ENCODE measurements at places on chromosomes 11 and 22. TPM values are rescaled to one million over a fixed set of nuclear protein-coding genes. Genes with fewer than 3 reads are reported as not detected.

The C11orf52 gene
- polyA plus RNA-seq = 20.4 TPM

DNA sequence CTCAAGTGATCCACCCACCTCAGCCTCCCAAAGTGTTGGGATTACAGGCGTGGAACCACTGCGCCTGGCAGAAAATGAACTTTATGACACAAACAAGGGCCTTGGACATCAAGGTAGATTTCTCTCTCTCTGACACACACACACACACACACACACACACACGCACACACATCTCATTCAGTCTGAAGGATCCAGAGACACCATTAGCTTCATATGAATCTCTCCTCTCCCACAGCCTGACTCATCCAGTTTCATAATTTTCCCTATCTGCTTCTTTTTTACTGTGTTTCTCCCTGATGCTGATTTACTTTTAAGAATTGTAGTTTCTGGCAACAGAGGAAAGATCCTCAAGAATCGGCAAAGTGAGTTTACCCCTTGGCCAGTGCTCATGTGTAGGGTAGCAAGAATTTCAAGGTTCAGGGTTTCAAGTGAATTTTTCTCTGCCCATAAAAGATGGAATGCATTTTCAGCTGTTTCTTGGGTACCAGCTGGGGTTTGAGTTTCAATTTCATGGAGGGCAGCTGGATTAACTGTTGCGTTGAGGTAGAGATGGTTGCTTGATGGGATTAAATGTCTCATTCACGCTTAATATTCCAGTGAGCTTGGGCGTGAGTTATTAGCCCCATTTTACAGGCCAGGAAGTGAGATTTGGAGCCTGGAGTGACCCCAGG, 3.5 kb downstream of the MYO18B start:
- DNase-seq = no peak

GRCh38 chr11:120811199-120811598, 212.7 kb upstream of the TBCEL start:
- DNase-seq = no peak

GRCh38 chr11:117906126-117906525, 23.1 kb downstream of the TMPRSS13 start:
- DNase-seq = no peak

GRCh38 chr11:121063728-121064127, 37.3 kb upstream of the TECTA start:
- no peak for DNase-seq

DNA sequence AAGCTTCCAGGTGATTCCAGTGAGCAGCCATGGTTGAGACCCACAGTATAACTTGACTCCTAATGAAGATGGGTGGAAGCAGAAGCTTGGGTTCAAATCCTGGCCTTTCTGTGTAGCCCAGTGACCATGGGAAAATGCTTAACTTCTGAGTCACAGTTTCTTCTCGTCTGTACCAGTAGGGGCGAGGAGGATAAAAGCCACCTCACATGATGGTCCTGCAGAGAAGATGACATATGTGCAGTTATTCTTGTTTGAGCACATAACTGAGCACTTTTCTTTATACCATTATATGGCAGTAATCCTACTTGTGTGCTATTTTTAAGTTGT, 4.9 kb downstream of the TMEM109 start:
- DNase-seq = no peak

DNA sequence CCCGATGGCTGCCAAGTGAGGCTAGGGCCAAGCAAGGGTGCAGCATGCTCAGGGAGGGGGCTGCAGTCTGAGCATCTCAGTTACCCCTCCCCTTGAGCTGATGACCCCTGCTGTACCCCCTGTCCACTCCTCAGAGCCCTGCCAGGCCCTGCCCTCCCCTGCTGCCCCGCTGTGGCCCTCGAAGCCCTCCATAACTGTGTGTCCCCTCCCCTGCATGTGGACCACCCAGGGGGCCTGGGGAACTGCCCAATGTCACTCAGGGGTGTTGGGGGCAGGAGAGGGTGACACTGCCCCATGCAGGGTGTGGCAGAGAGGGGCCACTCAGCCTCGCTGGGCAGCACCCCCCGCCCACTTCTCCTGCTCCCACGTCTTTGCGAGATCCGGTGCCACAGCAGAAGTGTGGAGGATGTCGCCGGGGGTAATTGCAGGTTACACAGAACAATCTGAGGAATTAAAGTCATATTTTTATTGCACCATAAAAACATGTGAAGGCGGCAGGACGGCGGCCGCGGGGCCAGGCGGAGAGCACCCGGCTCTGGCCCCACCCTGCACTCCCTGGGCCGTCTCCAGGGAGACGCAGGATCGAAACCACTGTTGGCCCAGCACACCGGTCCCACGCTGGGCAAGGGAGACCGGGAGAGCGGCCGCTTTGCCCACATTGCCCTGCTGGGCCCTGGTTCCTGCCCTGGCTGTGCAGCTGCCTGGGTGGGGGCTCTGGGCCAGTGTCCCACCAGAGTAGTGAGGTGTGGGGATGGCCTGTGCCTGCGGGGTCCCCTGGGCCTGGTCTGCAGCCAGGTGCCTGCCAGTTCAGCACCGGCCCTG, 18.7 kb upstream of the GNB1L start:
- peak; percentile 10 for DNase-seq

Measured in lung (tissue), 17 donors.